ENCODE measurements at places on chromosomes 13 and 19. TPM values are rescaled to one million over a fixed set of nuclear protein-coding genes. Genes with fewer than 3 reads are reported as not detected.

Gene ZNF888
- 1.9 TPM for total RNA-seq

Gene ZNF253
- total RNA-seq, result 2.3 TPM

Gene MYBPC2
- total RNA-seq, result not detected

Gene PSG3
- total RNA-seq, result not detected

Gene FFAR1
- total RNA-seq, result not detected

Gene ZSCAN4
- not detected for total RNA-seq

Gene ZFP28
- 13.4 TPM for total RNA-seq

Gene SGTA
- total RNA-seq, result 57.2 TPM

Gene SLC10A2
- total RNA-seq, result not detected

Gene TNFRSF19
- total RNA-seq, result 19.3 TPM

Gene DNAAF3
- total RNA-seq, result 8.8 TPM

Gene KLC3
- 1.1 TPM for total RNA-seq

Gene SLC17A7
- not detected for total RNA-seq

Gene COL4A2
- 1,110 TPM for total RNA-seq

Gene MATK
- total RNA-seq, result not detected

Gene PPM1N
- total RNA-seq, result 0.16 TPM

Gene ONECUT3
- not detected for total RNA-seq

Gene TNNI3
- total RNA-seq, result not detected

Gene ALOX5AP
- total RNA-seq, result not detected

Gene FPR1
- not detected for total RNA-seq

Gene DZIP1
- 21.7 TPM for total RNA-seq

Gene HS6ST3
- total RNA-seq, result not detected

Gene ZNF607
- total RNA-seq, result 2.9 TPM

Gene FRY
- total RNA-seq, result 1.5 TPM

Gene CBLC
- total RNA-seq, result not detected

Gene ZNF573
- 5.5 TPM for total RNA-seq

Gene SIN3B
- 16.5 TPM for total RNA-seq

Gene TJP3
- total RNA-seq, result not detected

Gene ATG4D
- 17.1 TPM for total RNA-seq

Gene COL4A1
- 1,500 TPM for total RNA-seq

Gene PAK4
- total RNA-seq, result 9.1 TPM

Gene ZNF426
- 7.4 TPM for total RNA-seq

Gene SBK3
- not detected for total RNA-seq

Gene OLFM4
- not detected for total RNA-seq

Gene ZNF665
- 3.9 TPM for total RNA-seq

Gene LYPD3
- total RNA-seq, result under 0.01 TPM

Gene ZNF45
- 4.7 TPM for total RNA-seq

Gene HIF3A
- total RNA-seq, result 18.8 TPM

Data from cardiac atrium fibroblast (primary cell).